ENCODE measurements at places on chromosomes 5 and 9.

GRCh38 chr5:51651476-51651875 is 268.2 kb downstream of the ISL1 start:
- DNase-seq = no peak

- no peak for DNase-seq
Measured at GRCh38 chr5:78758169-78758839, 109.7 kb upstream of the LHFPL2 start.

- no peak for DNase-seq
Measured at GRCh38 chr9:91920630-91921350, 29.2 kb downstream of the ROR2 start.

- DNase-seq = no peak
Measured at GRCh38 chr5:130652176-130652575, 512.9 kb downstream of the HINT1 start.

DNA sequence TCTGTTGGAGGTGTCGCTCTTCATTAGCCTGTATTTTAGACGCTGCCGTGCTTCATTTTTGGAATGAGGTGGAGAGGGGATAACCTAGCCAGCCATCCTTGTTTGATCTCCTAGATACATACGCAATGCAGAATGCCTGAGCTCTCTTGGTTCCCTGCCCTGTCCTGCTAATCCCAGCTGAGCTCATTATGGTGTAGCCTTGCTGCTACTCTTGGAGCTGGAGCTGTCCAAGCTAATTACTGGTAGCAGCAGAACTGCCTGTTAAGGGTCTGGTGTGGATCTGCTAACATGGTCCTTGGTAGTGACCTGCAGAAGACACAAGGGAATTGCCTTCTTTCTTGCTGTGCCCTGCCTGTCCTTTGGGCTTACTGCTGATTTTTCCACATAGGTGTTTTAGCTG is 207.9 kb downstream of the CNTLN start:
- no peak for DNase-seq

- no peak for DNase-seq
Measured at GRCh38 chr5:65020492-65020891, 251.8 kb downstream of the CWC27 start.

DNA sequence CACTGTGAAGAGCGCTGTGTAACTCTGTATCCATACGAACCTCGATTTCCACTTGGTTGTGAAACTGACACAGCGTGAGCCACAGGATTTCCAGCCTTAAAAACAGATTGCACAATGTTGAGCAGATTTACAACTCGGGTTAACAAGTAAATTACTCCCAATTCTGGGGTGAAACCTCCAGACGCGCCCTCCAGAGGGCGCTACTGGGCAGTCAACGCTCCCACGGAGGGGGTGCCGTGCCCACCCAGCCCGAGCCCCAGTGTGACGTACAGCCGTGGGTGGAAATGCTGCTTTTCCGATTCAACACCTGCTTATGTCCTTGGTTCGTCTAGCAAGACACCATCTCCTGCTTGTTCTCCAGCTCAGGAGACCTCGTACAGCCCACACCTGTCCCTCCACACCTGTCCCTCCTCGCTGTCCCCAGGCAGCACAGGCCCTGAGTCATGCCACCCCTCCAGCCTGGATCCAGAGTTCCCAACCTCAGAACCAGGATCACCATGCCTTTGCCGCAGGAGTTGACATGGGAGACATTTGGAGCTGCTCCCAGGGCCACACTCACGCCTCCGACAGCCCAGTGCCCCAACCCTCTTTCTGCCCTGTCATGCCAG is 34.4 kb upstream of the SLC6A3 start:
- peak; percentile 36 for DNase-seq

GRCh38 chr9:84079994-84080393 is 99.4 kb downstream of the RMI1 start:
- no peak for DNase-seq

DNA sequence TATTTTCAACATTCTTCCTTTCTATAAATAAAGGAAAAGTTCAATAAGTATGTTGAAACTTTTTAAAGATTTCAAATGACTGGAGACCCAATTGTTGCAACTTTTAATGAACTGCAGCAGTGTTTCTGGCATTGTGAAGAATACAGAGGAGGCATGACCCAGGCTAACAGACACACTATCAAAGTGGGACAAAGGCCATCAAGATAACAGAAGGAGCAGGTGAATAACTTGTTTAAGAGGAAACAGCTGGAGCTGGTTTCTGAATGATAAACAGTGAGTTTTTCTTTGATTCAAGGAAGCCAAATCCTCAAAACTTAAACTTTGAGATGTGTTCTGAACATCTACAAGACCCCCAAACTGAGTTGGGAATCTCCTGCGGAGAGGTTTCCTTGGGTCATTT is 734.6 kb downstream of the TLR4 start:
- no peak for DNase-seq

DNA sequence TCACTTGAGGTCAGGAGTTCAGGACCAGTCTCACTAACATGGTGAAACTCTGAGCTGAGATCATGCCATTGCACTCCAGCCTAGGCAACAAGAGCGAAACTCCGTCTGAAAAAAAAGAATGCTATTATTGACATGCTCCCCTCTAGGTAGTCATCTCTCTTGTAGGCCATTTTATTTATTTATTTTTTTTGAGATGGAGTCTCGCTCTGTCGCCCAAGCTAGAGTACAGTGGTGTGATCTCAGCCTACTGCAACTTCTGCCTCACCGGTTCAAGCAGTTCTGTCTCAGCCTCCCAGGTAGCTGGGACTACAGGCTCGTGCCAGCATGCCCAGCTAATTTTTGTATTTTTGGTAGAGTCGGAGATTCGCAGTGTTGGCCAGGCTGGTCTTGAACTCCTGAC is 20.6 kb upstream of the NIM1K start:
- no peak for DNase-seq

- no peak for DNase-seq
Measured at GRCh38 chr9:18111146-18111545, 362.8 kb upstream of the ADAMTSL1 start.

- DNase-seq = no peak
Measured at GRCh38 chr9:132472599-132472998, 62.6 kb downstream of the CFAP77 start.

GRCh38 chr5:45750574-45750973 is 54.4 kb upstream of the HCN1 start:
- DNase-seq = no peak

DNA sequence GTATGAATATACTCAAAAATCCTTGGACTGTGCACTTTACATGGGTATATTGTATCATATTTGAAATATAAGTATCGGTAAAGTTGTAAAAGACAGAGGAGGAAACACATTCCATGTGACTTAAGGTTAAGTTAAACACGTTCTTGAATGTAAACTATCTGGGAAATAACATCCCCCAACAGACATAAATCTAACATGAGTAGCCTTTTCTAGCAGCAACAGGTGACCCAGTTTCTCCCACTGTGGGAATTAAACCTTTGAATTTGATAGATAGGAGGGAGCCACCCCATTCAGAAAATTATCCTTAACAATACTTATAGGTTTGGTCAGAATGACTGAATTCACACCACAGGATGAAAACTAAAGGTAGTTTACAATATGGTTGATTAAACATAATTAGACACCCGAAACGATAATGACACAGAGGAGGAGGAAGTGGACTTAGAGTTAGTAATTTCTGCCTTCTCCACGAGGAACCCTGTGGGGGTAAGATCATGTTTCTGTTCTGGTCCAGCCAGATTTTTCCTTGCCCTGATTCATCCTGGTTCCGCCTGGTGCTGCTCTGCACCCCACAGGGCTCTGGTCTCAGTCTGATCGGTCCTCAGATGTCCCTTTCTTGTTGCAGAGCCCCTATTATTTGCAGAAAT is 84.6 kb upstream of the DNAH5 start:
- DNase-seq = no peak

- no peak for DNase-seq
Measured at GRCh38 chr5:83025690-83026478, 51.3 kb downstream of the TMEM167A start.

GRCh38 chr9:82957529-82958379 is 105.2 kb downstream of the RASEF start:
- DNase-seq = no peak

GRCh38 chr5:172586125-172587060 is 54.7 kb upstream of the NEURL1B start:
- DNase-seq = no peak

- DNase-seq = no peak
Measured at GRCh38 chr5:174984863-174985262, 260.5 kb downstream of the MSX2 start.

- DNase-seq = no peak
Measured at GRCh38 chr9:7936996-7937395, 137.4 kb upstream of the DMAC1 start.

DNA sequence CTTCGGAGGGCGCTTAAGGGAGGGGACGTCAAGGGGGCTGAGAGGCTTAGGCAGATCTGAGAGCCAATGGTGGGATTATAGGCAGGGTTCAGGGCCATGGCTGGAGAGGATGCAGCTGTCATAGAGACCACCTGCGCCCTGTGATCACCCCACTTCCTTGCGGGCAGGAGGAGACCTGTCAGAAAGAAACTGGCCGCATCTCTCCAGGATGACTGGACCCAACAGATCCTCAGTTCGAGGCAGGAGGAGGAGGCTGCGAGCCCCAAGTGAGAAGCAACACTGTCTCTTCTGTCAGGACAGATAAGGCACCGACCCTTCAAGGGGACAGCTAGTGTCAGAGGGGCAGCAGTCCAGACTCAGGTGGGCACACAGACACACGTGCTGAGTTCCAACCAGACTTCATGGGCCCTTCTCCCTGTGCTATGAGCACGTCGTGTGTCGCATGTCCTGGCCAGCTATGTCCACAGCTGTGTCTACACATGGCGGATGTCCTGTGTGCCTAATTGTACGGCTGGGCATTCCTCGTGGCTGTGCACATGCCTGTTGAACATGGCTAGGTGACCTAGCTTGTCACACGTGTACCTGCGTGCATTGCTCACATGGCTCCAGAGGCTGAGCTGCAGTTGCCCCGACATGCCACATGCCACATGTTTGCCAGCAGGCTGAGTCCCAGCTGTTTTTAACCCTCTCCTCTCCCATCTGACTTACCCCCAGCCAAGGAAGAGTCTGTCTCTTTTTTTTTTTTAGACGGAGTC is 583 bp upstream of the AQP3 start:
- no peak for DNase-seq

DNA sequence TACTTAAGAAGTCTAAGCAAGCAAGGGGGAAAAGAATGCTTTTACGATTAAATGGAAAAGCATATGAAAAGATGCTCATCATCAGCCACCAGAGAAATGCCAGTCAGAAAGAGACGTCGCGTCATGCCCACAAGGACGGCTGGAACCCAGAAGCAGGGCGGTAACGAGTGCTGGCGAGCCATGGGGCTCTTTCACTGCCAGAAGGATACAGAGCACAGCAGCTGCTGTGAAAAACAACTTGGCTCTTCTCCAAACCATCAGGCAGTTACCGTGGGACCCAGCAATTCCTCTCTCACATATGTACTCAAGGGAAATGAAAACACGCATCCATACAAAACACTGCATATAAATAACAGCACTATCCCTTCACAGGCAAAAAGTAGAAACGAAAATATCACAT is 95.5 kb downstream of the CAMSAP1 start:
- no peak for DNase-seq

GRCh38 chr5:147479949-147480348 is 29.9 kb downstream of the DPYSL3 start:
- DNase-seq = no peak
